ENCODE measurements at places on chromosomes 6 and 20.

DNA sequence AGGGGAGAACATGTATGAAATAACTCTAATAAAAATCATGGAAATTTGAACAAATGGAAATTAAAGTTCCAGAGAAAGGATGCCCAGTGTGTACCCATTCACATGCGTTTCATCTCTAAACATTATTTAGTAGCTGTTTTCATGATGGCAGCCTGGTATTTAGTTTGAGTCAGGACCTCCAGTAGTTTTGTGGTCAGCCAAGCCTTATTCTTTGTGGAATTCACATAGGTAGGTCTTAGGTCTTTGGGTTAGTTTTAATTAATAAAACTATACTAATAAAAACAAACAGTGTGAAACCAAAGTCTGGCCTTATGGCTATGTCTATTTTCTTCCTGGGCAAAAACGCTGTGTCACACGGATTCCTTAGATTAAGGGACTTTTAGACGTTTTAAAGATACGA, 137.8 kb downstream of the FOXC1 start:
- no peak for DNase-seq

DNA sequence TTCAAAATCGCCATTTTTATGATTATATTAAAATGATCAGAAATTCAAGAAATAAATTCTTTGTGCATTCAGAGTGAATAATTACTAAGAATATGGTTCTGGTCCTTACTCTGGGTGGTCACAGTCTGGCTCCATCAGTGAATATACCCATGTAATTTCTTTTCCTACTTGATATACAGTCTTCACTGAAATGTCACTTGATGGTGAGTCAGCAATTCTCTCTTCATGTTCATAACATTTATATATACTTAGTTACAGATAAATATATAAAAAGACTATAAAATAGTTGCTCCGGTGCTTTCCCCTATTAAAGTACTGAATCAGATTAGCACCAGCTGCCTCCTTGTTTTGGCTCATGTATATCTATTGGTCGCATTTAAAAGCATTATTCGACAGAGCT, 56.4 kb upstream of the MTRF1L start:
- no peak for DNase-seq

DNA sequence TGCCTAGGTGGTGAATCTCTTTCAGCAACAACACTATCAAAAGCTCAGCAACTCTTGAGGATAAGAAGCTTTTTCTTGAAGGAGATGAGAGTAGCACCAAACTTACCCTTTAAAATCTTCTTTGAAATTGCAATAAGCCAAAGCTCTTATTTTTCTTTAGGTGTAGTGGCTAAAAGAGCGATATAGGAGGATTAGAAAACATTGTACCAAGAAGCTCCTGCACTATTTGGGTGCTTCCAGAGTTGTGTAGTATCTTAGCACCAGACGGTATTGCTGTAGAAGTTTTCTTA, 1.2 kb downstream of the FUT9 start:
- DNase-seq: no peak

- no peak for DNase-seq
Measured at GRCh38 chr6:1749041-1749440, 139.3 kb downstream of the FOXC1 start.

DNA sequence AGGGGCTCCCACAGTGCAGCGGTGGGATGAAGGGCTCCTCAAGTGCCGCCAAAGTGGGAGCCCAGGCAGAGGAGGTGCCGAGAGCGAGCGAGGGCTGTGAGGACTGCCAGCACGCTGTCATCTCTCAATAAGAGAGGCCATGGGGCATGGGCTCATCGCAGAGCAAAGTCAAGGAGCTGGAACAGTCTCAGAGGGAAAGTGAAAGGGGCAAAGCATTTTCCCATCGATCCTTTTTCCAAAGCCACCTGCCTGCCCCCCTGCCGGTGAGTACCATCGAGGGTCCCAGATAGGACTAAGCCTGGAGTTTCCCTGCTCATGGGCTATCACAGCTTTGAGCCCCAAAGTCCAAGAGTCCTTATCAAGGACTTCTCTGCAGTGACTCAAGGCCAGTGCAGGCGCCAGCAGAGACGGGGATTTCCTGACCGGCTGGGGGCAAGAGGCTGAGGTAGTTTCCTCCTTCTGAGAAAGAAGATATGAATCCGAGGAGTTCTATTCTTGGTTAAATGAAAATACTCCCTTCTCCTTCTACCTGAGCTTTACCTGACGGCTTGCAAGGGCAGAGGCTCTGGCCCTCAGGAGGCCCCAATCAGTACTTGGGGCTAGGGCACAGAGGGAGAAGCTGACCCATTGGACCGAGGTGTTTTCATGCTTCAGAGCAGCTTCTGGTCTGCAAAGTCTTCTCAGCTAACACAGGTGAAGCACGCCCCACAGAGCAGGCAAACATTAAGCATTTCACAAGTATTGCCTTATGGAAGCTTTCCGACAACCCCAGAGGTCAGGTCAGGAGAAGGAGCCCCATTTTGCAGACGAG, 22.6 kb downstream of the ETV7 start:
- DNase-seq: peak; percentile 45

- DNase-seq: no peak
Measured at GRCh38 chr6:135439549-135439948, 58.0 kb downstream of the AHI1 start.

DNA sequence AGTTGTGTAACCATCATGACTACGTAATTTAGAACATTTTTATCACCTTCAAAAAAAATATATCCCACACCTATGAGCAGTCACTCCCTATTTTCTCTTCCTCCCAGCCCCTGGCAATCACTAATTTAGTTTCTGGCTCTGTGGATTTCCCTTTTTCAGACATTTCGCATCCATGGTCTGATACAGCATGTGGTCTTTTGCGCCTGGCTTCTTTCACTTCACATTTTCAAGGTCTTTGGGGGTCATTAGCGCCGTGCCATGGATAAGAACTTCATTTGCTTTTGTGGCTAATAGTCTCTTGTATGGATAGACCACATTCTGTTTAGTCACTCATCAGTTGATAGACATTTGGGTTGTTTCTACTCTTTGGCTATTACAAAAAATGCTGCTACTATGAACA, 44.9 kb upstream of the DUSP22 start:
- DNase-seq: no peak

DNA sequence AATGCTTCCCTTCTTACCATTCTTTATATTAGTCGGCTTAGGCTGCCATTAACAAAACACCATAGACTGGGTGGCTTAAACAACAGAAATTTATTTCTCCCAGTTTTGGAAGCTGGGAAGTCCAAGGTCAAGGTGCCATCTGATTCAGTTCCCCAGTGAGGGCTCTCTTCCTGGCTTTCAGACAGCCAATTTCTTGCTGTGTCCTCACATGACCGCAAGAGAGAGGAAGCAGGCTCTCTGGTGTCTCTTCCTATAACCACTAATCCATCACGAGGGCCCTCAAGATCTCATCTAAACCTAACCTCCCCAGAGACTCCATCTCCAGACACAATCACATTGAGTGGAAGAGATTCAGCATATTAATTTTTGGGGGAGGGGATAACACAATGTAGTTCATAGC, 193.0 kb upstream of the SGK1 start:
- no peak for DNase-seq

DNA sequence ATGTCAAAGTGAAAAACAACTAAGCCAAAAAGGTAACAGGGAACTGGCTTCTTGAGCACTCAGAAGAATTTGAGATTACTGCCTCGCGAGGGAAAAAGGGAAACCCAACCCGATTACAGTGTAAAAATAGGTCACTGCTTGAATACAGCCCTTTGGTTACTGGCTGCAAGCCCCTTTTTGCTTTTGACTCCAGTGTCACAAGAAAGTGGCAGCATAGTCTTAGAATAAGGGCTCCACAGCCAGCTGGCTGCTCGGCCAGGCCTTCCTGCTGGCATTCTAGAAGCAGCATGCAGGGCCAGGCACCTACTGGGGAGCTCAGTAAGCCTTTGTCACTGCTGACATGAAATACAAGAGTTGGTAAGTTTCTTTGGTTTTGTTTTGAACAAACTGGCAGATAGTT, 83.0 kb downstream of the ZHX3 start:
- no peak for DNase-seq

DNA sequence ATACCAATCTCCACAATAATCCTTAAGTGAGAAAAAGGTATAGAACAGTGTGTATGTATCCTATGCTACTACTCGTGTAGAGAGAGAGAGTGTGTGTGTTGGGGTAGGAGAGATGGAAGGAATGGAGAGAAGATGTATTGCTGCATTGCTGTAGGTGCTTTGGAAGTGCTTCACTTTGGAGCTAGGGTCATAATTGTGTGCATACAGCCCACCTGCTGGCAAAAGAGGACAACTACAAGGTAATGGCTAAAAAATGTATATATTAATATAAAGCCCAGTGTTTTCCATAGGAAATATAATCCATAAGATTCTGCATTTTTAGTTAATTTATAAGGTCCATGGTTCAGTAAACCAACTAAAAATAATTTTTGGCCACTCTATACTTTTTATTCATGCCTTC, 36.1 kb downstream of the SERAC1 start:
- DNase-seq: no peak

- DNase-seq: no peak
Measured at GRCh38 chr20:51019656-51020592, 3.0 kb downstream of the KCNG1 start.

DNA sequence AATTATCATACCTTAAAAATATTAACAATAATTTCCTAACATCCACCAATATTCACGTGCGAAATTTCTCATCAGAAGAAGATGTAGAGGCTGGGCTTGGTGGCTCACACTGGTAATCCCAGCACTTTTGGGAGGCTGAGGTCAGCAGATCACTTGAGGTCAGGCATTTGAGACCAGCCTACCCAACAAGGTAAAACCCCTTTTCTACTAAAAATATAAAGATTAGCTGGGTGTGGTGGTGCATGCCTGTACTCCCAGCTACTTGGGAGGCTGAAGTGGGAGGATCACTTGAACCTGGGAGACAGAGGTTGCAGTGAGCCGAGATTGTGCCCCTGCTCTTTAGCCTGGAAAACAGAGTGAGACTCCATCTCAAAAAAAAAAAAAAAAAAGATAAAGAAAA, 36.1 kb upstream of the JAG1 start:
- no peak for DNase-seq

DNA sequence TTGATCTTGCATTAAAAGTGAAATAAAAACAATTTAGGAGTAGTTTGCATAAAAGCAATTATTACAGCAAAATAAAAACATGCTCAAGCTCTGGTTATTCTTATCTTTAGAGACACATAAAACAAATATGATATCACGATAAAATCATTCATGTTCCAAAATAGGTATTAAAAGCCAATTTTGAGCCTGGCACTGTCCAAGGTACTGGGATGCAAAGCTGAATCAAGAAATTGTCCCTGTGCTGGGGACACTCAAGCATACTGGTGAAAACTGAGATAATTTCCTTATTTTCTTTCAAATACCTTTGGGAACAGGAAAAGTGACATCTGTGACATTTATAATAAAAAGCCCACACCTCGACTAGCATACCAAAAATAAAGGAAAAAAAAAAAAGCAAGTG, 931 bp upstream of the MTCL3 start:
- no peak for DNase-seq

Data from CD4-positive, alpha-beta T cell treated with Interferon gamma for 1 hour (primary cell).